HT1080 (cell line): ENCODE measurements at places on chromosomes 2 and 18.

DNA sequence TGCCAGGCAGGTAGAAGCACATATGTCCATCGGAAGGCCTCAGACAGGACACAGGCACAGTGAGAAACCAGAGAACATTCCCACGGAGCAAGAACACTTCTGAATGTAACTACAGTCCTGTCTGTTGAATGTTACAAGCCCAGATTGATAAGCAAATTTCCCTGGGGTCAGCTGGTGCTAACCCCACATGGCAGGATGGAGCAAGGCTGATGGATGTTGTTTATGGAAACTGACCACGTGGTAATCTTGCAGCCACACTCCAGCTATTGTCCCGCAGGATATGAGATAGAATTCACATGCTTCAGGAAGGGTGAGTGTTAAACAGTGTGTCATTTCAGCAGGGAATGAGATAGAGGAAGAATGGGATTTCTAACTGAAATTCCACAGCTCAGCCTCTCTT, 138.8 kb upstream of the COPS8 start:
- DNase-seq, result peak; percentile 13

DNA sequence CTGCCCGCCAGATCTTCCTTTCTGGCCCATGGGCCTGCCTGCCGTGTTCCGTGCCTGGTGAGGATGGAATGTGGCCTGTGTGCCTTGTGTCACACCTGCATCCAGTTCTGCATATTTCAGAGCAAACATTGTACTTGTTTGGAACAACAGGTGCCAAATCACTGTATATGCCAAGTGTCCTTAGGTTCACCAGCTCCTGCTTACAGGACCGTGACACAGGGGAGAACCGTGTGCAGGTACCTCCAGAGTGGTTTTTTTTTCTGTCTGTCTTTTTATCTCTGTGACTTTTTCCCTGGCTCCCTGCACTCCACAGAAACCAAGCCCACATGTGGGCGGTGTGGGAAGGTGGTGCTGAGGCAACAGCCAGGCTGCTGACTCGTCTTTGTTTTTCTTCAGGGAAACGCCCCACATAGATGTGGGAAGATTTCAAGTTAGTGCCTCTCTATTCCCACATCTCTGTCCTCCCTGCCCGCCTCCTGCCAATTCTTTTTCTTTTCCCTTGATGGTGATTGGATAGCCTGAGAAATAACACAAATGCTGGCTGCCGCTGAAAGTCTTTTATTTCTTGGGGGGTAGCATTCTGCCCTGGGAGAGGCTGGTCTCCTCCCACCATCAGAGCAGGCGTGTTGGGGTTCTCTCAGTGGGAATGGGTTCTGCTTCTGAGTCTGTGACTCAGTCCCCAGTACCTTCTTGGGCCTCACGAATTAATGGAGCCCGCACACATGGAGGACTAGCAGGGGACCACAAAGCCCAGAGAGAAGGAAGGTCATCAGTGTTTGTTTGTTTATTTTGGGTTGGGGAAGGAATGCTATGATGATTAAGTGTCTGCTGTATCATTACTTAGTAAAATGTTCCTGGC, 21.4 kb downstream of the GRHL1 start:
- peak; percentile 39 for DNase-seq

DNA sequence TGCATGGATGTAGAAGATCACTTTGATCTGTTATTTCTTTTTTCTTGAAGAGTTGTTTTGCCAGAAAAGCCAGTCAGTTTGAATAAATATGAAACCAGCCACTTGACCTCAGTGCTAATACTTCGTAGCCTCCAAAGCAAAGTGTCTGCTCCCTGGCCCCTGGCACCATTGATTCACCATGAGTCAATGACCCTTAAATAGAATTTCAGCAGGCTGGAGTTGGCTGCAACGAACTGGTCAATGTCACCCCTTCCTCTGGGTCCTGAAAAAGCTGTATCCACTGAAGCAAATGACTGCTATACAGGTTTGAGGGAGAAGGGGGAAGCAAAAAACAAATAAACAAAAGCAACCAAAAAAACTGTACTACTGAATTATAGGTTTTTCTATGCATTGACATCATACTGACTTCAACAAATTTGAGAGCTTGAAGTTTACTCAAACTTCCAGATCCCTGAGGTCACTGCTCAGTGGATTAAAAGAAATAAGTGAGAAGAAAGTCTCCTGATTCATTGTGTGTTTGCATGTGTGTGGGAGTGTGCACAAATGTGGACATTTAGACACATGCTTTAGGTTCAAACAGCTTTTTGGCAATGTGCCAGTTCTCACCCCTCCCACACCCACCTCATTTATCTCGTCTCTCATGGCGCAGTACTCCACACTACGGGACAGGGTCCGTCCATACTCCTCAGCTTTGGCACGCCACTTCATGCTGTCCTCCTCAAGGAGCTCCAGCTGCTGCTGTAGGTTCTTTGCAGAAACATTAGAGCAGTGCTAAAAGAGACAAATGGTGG, 58.1 kb upstream of the TTN start:
- peak; percentile 66 for DNase-seq

DNA sequence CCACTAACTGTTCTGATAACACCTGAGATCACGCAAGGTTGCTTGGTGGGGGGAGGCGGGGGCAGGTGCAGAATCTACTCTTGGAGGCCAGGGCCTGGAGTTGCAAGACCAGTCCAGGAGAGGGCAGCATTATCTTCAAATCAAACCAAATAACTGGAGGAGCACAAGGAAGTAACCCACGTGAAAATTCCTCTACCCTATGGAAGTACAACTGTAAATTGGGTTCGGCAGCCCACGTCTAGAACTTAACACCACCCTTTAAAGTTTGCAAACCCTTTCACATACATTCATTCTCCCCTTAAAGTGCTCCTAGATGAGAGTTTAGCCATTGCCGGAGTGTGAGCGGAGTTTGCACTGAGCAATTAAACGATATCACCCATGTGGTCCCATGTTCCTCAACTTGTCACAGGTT, 19.6 kb upstream of the CXCR1 start:
- DNase-seq, result peak; percentile 74

GRCh38 chr2:213846856-213847255, 562.6 kb downstream of the SPAG16 start:
- peak; percentile 62 for DNase-seq
